ENCODE measurements at places on chromosomes 16 and 17. TPM values are rescaled to one million over a fixed set of nuclear protein-coding genes. Genes with fewer than 3 reads are reported as not detected.

GRCh38 chr17:43010667-43011308 is 4.2 kb downstream of the IFI35 start:
- DNase-seq = peak; percentile 53

- DNase-seq = no peak
Observed at GRCh38 chr17:39722965-39723848, 7.1 kb downstream of the MIEN1 start.

DNA sequence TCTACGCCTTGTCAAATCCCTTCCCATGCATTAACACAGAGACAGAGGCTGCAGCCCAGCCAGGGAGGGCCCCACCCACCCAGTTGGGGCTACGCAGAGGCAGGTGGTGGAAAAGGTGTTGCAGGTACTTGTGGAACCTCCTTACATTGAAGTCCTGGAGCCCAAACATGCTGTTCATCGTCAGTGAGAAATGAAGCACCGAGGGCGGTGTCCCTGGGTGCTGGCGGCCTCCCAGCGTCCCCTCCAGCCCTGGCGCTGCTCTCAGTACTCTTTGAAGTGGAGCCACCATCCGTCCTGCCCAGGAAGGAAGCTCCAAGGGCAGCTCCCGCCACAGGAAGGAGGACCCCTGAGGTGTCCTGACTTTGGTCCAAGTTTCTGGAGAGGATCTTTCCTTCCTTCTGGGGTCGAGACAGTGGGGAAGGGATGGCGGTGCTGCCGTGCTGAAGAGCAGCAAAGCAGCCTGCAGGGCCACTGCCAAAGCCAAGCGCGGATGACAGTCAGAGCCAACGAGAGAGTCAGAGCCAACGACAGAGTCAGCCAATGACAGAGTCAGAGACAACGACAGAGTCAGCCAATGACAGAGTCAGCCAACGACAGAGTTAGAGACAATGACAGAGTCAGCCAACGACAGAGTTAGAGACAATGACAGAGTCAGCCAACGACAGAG is 23.4 kb downstream of the LMF1 start:
- DNase-seq = no peak

Gene LDAF1
- 16.5 TPM for total RNA-seq

Gene MYOCD
- total RNA-seq = not detected
